Activated T-cell treated with anti-CD3 and anti-CD28 coated beads, Interleukin-2, amount 50 U/mL, for 4 hours (primary cell): ENCODE measurements at places on chromosomes 1 and 21.

GRCh38 chr1:15249081-15249480 is 2.1 kb downstream of the FHAD1 start:
- peak; percentile 36 for DNase-seq

DNA sequence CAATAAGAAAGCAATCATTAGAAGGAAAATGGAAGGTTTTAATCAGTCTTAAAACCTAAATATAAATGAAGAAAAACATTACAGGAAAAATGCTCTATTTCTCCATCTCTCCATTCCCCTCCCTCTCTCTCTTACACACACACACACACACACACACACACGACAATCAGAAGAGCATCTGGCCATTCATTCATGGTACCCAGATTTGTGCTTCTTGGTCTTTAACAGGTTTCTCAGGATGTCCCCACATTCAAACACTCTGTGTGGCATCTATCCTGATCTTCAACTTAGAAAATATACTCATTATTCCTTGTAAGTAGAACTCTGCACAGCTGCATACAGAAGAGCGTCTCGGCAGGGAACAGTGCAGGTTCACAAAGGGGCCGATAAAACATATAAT is 779 bp downstream of the LRRC40 start:
- DNase-seq: no peak

GRCh38 chr1:84771895-84772294 is 81.6 kb upstream of the SSX2IP start:
- DNase-seq: no peak

DNA sequence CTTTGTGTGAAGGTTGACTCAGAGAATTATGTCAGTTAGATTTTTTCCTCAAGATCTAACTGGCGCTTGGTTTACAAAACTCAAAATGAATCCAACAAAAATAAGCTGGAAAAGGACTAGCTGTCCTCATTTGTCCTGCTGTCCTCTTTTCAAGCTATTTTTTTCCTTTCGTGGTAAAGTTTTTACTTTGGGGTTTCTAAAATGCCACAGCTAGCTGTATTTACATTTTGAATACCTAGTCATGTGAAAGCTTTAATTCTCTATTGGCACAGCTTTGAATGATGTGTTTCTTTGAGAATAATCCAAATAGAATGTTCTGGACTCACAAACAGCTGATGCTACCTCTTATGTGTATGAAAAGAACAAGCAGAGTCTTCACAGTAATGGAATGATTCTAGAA is 673.6 kb upstream of the NR5A2 start:
- no peak for DNase-seq

GRCh38 chr1:206581571-206581981 is 30.7 kb downstream of the EIF2D start:
- peak; percentile 85 for DNase-seq

DNA sequence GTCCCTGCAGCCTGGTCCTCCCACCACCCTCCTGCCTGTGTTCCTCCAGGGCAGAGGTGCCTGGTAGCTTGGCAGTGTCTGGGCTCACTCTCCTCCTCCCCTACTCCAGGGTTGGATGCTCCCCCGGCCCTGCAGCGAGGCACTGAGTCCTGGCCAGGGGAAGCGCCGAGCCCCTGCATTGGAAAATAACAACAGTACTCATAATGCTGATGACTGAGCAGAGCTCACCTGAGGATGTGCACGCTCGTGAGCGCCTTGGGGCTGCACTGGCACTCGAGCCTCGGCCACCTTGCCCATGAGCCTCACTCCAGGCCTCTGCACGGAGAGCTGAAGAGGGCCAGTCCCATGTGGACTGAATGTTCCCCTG is 6.0 kb upstream of the ACTRT2 start:
- DNase-seq: peak; percentile 2

DNA sequence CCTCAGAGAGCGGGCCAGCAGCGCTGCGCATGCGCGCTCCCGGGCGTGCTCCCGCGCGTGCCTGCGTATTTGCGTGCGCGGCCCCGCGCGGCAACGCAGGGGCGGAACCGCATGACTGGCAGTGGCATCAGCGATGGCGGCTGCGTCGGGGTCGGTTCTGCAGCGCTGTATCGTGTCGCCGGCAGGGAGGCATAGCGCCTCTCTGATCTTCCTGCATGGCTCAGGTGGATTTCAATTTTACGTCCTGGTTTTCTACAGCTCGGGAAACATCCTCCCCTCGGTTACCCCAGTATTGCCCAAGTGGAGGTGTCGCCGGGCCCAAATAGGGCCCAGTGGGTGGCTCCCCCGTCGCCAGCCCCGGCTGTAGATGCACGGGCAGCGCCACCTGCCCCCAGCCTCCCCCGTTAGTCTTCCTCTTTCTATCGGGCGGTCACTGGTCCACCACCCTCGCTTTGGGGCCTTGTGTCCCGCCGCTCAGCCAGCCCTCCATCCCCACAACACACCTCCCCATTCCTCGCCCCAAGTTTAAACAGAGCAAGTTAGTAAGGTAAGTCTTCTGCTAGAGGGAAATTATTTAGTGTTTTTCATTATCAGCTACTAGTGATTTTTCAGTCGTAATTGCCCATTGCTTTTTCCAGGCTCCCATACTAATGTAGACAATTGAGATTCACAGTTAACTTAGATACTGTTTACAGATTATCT is at the start of gene LYPLAL1:
Gene LYPLAL1 (plus strand): TSS at position 121 of the 702 bp plus-strand sequence. CDS start 13 bp downstream, at position 134.
- DNase-seq: peak; percentile 82

DNA sequence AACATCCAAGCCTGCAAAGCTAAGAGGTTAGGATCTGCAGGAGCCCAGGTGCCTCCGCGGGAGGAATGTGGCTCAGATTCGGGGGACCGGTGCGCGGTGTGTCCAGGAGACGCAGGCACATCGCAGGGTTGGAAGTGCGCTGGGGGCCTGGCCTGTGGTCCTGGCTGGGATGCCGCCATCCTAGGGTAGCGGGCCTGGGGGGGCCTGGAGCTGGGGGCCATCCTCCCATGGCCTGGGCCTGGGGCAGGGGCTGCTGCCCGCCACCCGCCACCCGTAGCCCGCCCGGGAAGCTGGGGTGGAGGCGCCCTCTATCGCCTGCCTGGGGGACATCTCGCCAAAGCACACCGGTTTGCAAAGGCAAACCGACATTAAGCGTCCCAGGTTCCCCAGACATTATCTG is 170.6 kb upstream of the ARHGEF16 start:
- no peak for DNase-seq
